ENCODE measurements at places on chromosomes 3 and 15. TPM values are rescaled to one million over a fixed set of nuclear protein-coding genes. Genes with fewer than 3 reads are reported as not detected.

Gene GOLGA6L25
- total RNA-seq, result not detected

Gene CHRM5
- total RNA-seq, result not detected

Gene EPHA6
- total RNA-seq, result not detected

Gene LRRC31
- total RNA-seq, result not detected

Gene MYEF2
- total RNA-seq, result 31.3 TPM

Gene LRRC15
- not detected for total RNA-seq

Gene OXNAD1
- 14.4 TPM for total RNA-seq

Gene NPAP1
- total RNA-seq, result not detected

Gene TAGLN3
- 0.07 TPM for total RNA-seq

Gene CCDC50
- 221 TPM for total RNA-seq

Gene GUCA1C
- not detected for total RNA-seq

Gene GOLGA6A
- total RNA-seq, result not detected

Gene CTXND1
- not detected for total RNA-seq
